Kidney epithelial cell (primary cell): ENCODE measurements at places on chromosomes 11 and 22. TPM values are rescaled to one million over a fixed set of nuclear protein-coding genes. Genes with fewer than 3 reads are reported as not detected.

DNA sequence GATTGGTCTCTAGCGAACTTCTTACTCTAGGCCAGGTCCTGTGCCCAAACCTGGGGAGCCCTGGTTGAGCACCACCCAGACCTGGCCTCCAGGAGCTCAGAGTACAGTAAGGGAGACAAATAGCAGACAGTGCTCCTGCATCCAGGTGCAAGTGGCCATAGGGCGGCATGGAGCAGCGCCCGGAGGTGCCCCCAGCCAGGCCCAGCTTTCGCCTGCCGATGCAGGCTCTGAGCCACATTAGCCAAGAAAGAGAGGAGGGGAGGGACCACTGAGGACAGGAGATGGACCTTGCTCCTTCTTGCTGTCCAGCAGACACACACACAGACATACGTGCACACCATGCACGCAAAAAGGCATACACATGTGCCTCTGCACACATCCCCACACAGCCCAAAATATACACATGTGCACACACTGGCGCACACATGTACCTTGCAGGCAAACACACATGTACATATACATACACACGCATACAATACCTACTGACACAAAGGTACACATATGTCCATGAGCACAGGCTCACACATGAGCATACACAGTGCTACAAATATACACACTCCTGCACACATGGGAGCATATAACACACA lies 68.7 kb upstream of the FGF3 start:
- DNase-seq, result no peak

DNA sequence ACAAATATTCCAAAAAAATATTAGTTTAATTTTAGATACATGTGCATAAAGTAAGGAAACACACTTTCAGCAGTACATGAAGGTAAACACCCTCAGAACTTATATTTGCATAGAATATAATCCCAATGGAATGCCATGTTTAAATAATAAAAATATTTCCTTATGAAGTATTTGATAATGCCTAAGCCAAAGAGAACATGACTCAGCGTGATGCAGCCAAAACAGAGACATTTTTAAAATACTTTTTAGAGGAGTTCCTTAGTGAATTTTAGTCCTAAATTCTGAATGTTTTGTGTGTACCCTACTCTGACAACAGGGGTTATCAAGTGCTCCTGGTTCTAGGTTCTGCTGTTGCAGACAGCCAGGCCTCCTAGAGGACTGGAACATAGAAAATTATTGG lies 39.1 kb upstream of the POU2AF2 start:
- no peak for DNase-seq

GRCh38 chr11:4511282-4512245 lies 29.1 kb downstream of the OR52K1 start:
- no peak for DNase-seq

DNA sequence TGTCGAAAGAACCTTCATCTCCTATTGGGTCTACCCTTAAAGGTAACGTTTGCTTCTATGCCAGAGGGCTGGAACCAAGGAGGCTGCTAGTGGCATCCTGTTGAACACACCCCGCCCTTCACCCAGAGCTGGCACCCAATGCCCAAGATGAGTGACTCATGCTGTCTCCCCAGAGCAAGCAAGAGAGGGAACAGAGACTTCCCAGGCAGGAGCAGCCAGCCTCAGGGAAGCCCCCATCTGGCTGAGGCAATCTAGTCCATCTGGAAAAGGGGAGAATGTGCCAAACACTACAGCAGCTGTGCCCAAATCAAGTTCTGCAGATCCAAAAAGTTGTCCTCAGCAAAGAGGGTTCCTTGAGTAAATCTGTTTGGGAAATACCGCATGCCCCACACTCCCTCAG lies 91.9 kb upstream of the TP53I11 start:
- DNase-seq, result no peak

GRCh38 chr22:42174062-42174461 lies 43.5 kb upstream of the CYP2D6 start:
- DNase-seq, result no peak

GRCh38 chr22:42033263-42034181 lies 34.9 kb downstream of the WBP2NL start:
- DNase-seq, result no peak

DNA sequence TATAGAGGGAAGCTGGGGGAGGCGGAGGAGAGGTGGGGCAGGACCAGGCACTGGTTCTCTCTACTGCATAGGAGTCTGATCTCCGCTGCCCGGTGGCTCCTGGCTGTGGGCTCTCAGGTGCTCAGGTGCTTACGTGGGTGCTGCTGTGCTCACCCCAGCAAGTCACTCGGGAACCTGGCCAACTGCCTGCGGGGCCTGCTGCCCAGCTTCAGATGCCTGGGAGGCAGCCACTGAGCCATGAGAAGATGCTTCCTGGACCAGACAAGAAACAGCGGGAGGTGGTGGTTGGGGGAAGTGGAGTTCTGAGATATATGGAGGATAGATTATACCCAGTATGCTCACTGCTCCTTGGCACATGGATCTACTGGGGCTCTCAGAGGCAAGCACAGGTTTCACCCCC lies 1303.4 kb downstream of the TBC1D22A start:
- DNase-seq, result no peak

DNA sequence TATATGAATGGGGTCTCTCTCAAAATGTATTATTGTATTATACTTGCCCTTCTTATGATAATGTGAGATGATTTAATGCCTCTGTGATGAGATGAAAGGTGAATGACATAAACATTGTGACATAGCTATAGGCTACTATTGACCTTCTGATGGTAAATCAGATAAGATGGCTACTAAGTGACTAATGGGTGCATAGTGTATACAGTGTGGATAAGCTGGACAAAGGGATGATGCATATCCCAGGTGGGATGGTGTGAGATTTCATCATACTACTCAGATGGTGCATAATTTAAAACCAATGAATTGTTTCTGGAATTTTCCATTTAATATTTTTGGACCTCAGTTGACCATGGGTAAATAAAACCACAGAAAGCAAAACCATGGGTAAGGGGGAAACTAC lies 243.5 kb downstream of the SBF2 start:
- peak; percentile 9 for DNase-seq

- no peak for DNase-seq
Observed at GRCh38 chr11:1870721-1871466, 18.0 kb downstream of the LSP1 start.

- DNase-seq, result no peak
Observed at GRCh38 chr11:35197292-35197691, 58.3 kb downstream of the CD44 start.

DNA sequence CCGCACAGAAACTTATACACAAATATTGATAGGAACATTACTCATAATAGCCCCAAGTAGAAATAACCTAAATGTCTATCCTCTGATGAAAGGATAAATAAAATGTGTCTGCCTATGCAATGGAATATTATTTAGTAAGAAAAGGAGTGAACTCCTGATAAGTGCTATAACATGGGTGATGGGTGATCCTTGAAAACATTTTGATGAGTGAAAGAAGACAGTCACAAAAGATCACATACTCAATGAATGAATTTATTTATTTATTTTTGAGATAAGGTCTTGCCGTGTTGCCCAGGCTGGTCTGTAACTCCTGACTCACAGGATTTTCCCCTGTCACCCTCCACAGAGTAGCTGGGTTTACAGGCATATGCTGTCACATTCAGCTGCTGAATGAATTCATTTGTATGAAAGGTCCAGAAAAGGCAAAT lies 17.3 kb downstream of the RNF121 start:
- peak; percentile 84 for DNase-seq

- DNase-seq, result no peak
Observed at GRCh38 chr11:28822576-28822975, 714.4 kb downstream of the METTL15 start.

- DNase-seq, result no peak
Observed at GRCh38 chr11:130100381-130101095, 30.8 kb downstream of the APLP2 start.

GRCh38 chr22:37498289-37498909 lies 12.2 kb upstream of the MFNG start:
- no peak for DNase-seq

- DNase-seq, result no peak
Observed at GRCh38 chr11:132008872-132009271, 638.5 kb downstream of the NTM start.

DNA sequence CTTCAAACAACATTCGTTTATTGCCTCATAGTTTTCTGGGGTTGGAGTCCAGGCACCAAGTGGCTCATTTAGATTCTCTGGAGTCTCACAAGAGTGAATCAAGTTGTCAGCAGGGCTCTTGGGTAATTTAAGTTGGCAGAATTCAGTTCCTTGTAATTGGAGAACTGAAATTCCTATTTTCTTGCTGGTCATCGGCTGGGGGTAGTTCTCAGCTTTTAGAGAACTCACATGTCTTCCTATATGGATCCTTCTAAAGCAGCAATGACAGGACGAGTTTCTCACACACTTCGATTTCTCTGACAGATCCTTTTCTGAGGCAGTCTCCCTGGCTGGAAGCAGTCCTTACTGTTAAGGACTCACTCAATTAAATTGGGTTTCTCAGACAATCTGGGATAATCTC lies 17.3 kb upstream of the OOSP4B start:
- DNase-seq, result no peak

ZNF215 gene
- 1.5 and 2.7 TPM in 2 replicates for total RNA-seq

SOX10 gene
- not detected in 2 replicates for total RNA-seq

C1QTNF4 gene
- total RNA-seq, result 2.1 and 7.1 TPM in 2 replicates

VPREB1 gene
- not detected in 2 replicates for total RNA-seq

IGLL5 gene
- total RNA-seq, result not detected in 2 replicates

HSCB gene
- total RNA-seq, result 23.0 and 34.2 TPM in 2 replicates

MCAM gene
- 563 and 601 TPM in 2 replicates for total RNA-seq
